ENCODE measurements at places on chromosomes 5 and 9.

DNA sequence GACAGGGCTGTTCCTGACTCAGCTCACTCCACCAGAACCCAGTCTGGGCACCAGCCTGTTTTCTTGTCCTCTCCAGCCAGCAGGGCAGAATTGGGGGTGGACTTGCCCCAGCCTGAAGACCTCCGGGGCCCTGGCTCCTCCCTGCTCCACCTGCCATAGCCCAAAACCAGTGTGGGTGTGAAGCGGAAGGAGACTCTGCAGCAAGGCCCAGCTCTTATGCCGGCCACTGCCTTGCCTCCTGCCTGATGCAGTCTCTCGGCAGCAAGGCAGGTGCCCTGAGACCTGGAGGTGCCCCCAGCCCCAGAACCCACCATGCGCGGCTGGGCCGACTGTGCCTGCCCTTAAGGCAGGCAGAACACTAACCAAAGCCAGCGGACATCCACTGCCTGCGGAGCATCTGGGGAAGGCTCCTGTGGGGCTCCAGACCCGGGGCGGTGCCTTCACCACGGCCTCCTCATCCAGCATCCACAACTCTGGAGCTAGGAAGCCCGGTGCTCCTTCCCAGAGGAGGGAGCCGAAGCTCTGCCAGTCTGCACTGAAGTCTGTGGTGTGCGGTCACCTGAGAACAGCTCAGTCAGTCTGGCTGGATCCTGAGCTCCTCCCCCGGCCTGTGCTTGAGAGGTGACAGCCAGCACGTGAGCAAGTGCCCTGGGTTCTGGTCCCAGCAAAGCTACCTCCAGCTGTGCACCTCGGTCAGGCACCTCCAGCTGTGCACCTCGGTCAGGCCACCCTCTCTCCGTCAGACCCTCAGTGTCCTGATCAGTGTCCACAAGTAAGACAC lies 116.7 kb downstream of the ADAMTS2 start:
- no peak for DNase-seq

DNA sequence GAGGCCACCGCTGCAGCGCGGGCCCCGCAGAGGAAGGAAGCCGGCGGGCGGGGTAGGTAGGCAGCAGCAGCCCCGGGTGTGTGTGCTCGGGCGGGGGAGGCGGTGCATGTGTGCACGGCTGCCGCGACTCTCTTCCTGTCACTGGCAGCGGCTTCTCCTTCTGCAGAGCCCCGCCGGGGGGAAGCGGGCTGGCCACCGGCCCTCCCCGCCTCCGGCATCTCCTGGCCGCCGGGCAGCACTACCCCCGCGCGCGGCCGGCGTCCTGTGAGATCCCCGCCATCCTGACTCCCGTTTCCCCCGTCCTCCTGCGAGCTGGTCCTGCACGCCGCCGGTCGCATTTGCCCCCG lies 315 bp downstream of the PIK3R1 start:
- peak; percentile 4 for DNase-seq

- no peak for DNase-seq
Measured at GRCh38 chr9:114394523-114395333, 6.9 kb upstream of the AKNA start.

DNA sequence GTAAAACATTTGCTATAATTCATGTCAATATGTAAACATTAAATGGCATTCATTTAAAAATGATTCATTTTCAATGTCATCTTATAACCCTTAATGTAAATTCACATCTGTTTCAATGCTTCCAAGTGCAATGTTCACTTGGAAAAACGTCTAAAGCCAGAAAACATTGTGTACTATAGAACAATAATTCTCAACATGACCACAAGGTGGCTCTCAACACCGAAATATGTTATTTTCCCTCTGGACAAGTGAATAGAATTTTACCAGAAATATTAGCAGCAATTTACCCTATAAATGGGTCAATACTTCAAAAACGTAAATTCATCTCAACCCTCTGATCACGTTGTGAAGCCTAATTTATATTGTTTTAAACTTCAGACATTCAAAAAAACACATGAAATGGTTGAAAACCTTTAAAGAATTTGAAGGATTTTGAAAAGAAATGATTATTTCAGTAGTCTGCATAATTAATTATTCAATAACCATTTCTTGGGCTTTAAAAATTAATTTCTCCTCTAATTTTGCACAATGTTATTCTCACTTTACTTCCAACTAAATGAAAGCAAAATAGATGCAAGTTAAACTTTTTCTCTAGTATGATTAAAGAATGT lies 11.0 kb downstream of the CDH10 start:
- no peak for DNase-seq

GRCh38 chr5:83464261-83464660 lies 7.3 kb upstream of the VCAN start:
- no peak for DNase-seq

GRCh38 chr5:159873680-159874079 lies 42.6 kb upstream of the ADRA1B start:
- DNase-seq = no peak

GRCh38 chr5:80502800-80503199 lies 14.9 kb downstream of the FAM151B start:
- no peak for DNase-seq

DNA sequence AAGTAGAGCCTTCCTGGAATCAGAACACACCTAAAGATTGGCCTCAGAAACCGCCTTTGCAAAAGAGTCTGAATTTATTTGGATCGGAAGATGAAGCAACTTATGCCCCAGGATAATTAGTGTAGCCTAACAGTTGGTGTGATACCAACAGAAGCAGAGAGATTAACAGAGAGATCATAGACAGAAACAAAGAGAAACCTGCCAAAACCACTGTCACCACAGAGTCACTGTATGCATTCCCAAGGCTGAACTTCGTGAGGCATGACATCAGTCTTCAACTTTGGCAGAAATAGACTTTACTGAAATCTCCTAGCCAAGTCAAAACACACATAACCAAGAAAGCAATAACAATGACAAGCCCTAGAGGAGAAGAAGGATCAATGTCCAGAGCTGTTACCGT lies 361.8 kb downstream of the ELAVL2 start:
- DNase-seq = no peak

DNA sequence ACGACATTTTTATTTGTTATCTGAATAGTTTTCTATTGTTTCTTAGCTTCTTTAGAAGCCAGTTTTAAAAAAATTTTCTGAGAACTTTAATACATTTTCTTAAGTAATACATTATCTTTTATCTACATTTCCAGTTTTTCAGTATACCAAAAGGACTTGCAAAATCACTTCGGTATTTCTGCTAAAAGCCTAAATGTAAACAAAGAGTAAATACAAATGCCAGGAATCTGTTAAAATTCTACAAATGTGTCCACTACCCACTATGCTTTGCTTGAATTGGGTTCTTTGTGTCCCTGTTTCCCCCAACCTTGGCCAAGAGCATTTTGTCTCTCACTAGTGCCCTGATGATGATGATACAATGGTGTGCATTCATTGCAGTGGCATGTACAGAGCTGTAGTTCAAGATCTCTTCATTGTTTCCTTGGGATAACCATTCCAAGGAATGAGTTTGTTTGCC lies 611.2 kb downstream of the NR2F1-AS1 start:
- no peak for DNase-seq

DNA sequence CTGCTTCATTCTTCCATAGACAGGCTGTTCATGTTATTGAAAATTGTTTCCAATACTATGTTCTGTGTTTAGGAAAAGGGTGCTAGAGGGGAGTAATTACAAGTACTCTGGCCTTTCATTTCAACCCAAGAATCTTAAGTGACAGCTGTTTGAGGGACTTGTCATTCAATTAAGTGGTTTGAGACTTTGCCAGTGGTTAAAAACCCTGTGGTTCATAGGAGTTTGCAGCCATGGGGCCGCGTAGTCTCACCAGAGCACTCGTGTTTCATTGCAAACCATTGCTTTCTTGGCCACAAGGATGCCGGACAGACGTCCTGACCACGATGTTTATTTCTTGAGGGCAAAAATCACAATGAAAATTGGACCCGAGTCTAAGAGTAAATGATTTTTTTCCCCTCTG lies 248.8 kb downstream of the NNT start:
- DNase-seq = no peak

- DNase-seq = no peak
Measured at GRCh38 chr5:5144441-5144840, 4.3 kb downstream of the ADAMTS16 start.

GRCh38 chr9:100082782-100083181 lies 16.0 kb downstream of the ERP44 start:
- DNase-seq = no peak

- DNase-seq = no peak
Measured at GRCh38 chr5:171116719-171117118, 192.3 kb upstream of the TLX3 start.

- DNase-seq = no peak
Measured at GRCh38 chr5:128491291-128491690, 46.8 kb downstream of the FBN2 start.

GRCh38 chr9:120478208-120478607 lies 101.8 kb downstream of the CDK5RAP2 start:
- no peak for DNase-seq

DNA sequence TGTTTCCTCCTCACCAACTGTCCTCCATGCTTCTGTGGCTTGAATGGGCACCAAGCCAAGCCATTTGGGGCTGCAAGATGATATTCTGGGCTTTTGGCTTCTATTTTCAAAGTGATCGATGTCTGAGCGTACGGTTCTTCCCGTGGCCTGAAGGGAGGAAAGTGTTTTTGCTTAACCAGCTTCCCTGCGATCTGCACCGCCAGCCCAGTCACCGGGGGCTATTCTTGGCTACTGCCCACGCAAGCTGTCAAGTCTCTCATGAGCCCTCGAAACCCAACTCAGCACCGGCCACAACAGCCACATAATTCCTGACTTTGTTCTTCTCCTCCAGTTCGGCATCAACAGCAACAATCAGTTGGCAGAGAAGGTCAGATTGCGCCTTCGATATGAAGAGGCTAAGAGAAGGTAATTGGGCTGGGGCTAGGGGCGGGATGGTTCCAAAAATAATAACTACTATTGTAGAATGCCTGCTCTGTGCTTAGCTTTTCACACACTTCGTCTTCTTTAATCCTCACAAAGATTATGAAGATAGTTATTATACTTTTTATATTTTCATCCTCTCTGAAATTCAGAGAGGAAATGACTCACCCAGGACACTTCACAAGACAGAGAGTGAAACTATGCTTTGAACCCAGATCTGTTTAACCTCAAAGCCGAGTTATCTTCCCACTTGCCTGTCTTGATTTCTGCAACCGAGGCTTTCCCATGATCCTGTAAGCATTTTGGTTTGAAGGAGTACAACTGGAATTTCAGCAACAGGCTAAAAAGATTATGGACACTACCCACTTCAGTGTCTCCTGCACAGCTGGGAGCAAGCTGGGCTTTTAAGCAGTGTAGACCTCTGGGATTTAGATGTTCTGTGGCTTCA lies 76.4 kb upstream of the RARS1 start:
- DNase-seq = no peak

DNA sequence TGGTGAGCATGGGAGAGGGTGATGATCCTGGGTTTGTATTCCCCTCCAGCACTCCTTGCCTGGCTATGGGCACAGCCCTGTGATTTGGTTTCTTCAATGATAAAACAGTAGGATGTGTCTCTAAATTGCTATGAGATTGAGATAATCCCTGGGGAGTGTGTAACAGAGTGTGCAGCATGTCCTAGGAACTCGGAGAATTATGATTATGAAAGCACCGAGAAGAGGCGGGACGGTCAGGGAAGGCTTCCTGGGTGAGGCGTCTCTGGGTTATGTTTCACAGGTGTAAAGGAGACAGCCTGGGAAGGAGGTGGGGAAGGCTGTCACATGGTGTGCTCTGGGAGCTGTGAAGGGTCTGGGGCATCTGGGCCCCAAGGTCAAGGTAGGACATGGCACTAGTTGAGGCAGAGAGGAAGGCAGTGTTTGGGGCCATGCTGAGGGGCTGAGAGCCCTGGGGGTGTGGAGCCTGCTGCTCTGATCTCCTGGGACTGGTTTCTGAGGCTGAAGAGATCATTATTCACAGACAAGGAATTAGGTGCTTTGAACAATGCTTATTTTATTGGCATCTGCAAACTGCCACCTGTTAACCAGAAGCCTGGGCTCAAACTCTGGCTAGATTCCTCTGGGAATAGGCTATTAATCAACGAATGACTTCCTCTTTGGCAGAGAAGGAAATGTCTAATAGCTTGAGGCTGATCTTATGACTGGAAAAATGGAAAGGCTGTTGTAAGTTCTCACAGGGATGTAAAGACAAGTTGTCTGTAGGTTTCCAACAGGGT lies 73.8 kb upstream of the IL12B start:
- no peak for DNase-seq

DNA sequence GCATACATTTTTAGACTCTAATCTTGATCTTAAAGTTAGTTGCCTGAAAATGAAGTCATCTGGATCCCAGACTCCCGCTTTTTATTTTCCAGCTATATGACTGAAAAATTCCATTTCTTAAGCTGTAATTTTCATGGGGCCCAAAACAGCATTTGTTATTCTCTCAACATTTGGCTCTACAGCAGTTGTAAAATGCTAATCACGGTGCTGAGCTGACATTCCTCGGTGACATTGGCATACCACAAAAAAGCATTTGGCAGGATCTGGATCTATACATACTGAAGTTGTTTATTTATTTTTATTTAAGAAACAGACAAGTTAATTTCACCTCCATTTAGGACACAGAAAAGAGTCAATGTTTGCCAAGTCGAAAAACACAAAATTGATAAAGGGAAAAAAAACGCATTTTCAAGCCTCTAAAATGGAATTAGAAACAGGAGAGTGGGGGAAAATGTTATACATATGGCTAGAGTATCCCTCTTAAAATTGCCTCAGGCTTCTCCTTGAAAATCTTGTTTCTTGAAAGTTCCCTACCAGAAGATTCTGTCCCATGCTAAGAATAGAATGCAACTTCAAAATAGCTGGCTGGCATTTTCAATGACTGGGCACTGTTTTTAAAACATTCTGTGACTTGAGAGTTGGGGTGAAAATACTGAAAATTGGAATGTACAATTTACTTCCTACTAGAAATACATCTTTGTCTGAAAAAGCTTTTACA lies 207.5 kb upstream of the TBCA start:
- no peak for DNase-seq

DNA sequence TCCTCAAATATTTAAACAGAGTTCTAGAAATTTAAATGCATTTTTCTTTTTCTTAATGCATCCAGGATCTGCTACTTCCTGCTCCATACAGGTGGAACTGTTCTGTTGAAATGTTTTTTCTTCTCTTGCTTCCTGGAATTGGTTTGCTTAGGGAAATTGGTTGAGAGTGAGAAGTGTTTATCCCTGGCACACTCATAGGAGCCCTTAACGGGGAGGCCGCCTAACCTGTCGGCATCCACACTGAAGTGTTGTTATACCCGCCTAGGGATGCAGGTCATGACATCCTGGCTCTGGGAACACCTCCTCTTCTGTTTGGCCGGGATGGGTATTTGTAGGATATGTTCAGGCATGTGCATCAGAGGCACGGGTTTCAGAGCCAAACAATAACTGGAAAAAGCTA lies 239.7 kb downstream of the GADD45G start:
- DNase-seq = no peak

- no peak for DNase-seq
Measured at GRCh38 chr5:81093536-81094196, 133.5 kb downstream of the RASGRF2 start.

- DNase-seq = no peak
Measured at GRCh38 chr9:101513351-101513750, 20.3 kb upstream of the RNF20 start.

DNA sequence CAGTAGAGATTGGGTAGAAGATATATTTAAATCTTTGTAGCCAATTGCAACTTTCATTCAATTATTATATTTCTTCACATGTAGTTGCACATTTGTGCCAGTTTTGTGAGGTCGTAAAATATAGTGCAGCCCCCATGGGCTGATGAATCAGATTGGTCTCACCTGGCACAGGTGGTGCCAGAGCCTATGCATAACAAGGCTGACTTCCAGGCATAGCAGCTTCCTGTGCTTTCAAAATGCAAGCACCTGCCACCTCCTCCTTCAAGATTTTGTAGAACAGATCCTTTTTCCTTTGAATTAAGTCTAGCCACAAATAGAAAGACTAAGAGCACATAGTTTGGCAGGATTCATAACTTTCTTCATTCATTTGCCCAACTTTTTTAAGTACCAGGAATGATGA lies 87.1 kb downstream of the STARD4 start:
- no peak for DNase-seq

All from stimulated activated CD8-positive, alpha-beta memory T cell treated with anti-CD3 and anti-CD28 coated beads, Interleukin-2, amount 100 ng/mL, for 1 hour (primary cell).